ENCODE measurements at places on chromosomes 3 and 15.

DNA sequence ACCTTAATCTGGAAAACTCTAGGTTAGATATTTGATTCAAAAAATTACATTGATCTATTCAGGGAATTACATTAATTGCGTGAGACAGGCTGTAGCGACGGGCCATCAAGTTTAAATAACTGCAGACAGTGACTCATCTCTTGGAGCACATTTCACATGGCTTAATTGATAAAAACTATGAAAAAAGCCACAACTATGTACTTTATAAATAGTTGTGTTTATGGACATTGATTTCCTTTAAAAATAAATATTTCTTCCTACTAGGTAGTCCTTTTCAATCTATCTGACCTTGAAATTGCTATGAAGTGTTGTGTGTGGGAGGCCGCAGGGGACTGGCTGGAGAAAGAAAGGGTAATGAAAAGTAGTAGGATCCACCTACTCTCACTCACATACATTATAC, 157.8 kb downstream of the IL1RAP start:
- DNase-seq: no peak

DNA sequence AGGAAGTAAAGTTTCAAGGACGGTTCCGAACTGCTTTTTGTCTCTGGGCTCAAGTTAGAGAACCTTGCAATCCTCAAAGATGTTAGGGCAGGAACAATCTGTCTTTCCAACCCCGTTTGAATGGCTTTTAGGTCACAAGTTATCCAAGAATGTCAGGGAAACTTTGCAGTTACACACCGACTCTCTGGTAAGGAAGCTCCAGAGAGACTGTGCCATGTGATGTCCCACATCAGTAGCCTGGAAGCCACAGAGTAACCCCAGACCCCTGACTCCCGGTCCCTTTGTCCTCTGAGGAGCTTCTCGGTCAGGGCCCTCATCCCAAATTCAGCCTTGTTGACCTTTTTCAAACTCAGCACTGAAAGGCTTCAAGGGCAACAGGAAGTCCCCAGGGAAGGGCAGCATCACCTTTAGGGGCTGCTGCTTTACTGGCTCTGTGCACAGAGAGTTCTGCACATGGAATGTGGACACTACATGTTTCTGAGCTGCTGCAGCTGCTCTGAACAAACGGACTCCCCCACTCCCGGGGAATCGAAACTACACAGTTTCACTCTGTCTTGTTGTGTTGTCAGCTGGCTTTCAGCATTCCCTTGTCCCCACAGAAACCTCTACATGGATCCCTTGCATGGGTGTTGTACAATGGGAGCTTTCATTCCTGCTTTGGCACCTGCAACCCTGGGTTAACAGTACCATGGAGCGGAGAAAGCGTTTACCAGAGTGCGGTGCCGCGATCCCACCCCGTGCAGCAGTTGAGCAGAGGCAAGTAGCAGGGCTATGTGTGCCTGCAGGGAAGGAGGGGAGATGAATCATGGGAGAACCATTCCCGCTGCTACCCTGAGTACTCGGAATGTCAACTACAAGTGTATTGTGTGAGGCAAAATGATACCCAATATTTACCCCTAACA, 408.2 kb upstream of the THBS1 start:
- no peak for DNase-seq

DNA sequence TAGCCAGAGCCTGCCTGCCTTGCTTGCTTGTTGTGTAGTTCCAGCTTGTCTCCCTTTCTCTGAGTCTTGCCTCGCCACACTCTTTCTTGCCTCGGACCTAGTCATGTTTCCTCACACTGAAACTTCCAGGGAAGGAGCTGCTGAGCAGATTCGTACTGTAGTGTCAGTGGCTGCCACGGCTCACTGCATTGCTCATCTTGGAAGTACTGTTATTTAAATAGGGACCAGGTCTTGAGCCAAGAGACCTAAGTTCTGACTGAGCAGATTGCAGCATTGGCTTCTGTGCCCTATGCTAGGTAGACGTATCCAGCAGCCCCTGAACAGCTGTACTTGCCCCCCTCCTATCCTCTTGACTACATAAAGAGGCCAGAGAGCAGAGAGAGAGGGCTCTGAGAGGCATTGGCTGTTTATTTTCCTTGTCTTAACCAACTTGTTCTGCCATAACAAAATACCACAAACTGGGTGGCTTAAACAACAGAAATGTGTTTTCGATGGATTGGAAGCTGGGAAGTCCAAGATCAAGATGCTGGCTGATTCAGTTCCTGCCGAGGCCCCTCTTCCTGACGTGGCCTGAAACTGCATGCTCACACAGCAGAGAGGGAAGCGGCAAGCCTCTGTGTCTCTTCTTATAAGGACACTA, 5.8 kb upstream of the RARRES1 start:
- no peak for DNase-seq

- no peak for DNase-seq
Observed at GRCh38 chr15:96431786-96432185, 101.3 kb downstream of the NR2F2 start.

GRCh38 chr3:185995352-185995751, 57.5 kb upstream of the TRA2B start:
- DNase-seq: no peak

DNA sequence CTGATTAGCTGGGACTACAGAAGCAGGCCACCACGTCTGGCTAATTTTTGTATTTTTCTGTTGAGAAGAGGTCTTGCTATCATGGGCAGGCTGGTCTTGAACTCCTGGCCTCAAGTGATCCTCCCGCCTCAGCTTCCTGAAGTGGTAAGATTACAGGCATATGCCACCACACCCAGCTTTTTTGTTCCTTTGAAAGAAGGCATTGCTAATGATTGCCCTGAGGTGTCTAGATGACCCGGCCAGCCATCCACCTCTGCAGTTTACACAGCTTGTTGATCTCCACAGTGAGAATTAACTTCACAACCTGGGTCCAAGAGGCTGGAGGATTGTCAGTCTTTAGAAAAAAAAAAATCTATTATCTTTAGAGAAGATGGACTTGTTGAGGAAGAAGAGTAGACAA, 58.7 kb downstream of the SMAD3 start:
- DNase-seq: no peak
